ENCODE measurements at places on chromosomes 2 and 18.

GRCh38 chr2:12852135-12852534 lies 135.4 kb downstream of the TRIB2 start:
- no peak for DNase-seq

DNA sequence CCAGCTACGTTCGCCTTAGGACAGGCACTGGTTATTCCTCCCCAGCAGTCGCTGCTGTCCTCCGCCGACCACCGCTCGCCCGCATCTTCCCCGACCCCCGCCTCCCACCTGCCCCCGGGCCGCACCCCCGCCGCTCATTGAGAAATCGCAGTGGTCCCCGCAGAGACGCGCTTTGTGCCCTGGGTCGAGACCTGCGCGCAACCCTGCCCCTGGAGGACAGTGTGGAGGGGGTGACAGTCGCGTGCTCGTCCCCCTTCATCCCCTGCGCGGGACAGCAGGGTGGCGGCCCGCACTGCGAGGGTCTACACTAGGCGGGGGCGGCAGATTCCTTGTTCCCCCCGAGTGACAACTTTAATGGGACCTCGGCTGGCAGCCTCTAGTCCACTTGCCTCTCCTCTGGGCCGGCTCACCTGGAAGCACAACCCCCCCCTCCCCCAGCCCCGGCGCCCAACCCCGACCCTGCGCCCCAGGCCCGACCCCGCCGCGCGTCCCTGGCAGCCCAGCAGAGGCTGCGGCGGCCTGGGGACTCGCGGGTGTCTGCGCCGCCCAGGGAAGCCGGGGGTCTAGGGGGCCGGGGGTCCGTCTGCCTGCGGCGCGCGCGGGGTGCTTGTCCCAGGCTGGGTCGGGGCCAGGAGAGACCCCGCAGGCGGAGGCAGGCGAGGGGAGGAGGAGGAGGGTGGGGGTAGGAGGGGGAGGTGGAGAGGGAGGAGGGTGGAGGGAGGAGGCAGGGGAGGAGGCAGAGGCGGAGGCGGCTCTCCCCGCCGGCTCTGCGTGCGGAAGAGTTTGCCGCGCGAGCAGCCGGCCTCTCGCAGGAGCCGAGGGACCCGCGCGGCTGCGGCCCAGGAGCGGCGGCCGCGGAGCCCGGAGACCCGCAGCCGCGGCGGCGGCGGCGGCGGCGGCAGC lies at the start of gene NPAS2:
Gene NPAS2 (plus strand): TSS at position 770 of the 903 bp plus-strand sequence. CDS start 84,616 bp downstream, outside the sequence.
- DNase-seq = no peak

DNA sequence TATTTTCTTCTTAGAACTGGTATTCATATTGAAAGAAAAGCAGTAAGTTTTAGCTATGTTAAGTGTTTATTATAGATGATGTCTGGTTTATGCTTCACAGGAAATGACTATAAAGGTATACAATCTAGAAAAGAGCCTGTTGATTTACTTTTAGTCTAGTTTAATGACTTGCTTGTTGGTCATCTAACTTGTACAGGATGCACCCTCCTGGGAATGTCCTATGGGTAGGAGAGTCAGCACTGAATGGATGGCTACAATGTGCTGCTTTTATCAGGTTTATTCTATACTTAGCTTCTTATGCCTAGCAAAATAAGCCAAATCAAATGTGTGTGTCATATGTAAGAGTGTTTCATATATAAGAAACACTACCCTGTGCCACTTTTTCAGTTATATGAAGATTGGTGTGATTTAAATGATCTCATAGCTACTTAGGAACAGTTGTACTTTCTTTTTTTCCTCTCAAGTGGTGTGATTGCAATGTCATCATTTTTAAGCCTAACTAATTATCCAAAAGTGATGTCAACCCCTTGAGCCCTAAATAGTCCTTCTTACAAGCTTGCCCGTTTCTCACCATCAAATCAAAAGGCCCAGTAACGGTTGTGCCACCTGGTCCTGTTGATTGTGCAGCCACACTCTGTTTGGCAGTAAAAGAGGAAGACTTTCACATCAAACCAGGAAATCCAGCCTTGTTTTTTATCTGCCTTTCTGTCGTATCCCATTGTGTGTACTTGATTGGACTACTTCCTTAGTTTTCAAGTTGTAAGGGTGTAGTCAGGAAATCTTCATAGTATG lies 176.0 kb downstream of the DIS3L2 start:
- no peak for DNase-seq

- DNase-seq = no peak
Measured at GRCh38 chr2:232927793-232928550, 57.9 kb downstream of the SNORC start.

- DNase-seq = no peak
Measured at GRCh38 chr2:11147263-11147662, 8.0 kb upstream of the SLC66A3 start.

DNA sequence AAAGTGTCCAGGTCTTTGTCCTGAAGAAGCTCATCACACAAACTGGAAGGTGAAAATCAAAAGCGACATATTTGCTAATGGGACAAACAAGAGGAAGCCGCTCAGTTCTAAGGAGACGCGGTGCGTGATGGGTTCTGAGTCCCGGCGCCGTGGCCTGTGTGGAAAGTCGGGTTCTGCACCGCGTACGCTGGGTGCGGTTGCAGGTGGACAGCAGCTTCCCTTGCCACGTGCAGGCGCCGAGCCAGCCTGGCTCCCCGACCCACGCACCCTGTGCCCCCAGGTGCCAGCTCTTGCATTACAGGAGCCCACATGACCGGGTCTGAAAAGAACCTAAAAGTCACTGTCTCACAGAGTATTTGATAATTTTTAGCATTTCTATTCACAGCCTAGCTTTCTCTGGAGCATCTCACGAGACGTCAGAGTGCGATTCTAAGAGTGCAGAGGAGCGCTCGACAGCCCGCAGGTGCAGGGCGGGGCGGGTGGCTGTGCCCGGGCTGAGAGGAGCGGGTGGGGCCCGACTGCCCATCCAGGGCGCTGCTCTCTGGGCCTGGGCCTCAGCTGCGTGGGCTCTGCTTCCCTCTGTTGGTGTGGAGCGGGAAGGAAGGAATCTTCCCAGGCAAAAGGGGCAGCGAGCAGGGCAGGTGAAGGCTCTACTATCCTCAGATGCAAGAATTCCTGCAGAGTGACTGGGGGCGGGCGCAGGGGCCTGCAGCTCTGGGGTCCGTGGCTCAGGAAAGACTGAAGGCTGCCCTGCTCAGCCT lies 39.4 kb downstream of the MYT1L start:
- no peak for DNase-seq

DNA sequence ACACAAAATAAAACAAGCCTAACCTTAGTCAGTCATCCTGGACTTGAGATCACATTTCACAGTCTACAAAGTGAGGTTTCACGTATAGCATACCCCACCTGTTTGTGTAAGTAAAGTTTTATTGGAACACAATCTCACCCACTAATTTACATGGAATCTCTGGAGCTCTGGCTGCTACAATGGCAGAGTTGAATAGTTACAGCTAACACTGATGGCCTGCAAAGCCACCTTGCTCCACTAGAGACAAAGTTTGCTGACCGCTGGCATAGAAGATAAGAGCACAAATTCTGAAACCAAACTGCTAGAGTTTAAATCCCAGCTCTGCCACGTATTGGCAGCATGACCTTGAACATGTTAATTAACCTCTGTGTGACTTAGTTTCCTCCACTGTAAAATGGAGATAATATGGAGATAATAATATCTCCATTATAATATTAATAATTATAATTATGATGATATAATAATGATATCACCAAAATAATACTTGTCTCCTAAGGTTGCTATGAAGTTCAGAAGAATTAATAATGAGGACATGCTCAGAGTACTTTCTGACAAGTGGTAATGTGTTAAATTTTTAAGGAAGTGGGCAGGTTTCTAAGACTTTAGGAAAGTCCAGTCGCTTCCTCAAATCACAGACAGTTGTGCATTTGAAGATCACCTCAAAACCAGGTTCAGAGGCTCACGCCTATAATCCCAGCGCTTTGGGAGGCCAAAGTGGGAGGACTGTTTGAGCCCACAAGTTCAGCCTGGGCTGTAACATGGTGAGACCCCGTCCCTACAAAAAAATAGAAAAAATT lies 204.6 kb downstream of the SH3RF3 start:
- no peak for DNase-seq

DNA sequence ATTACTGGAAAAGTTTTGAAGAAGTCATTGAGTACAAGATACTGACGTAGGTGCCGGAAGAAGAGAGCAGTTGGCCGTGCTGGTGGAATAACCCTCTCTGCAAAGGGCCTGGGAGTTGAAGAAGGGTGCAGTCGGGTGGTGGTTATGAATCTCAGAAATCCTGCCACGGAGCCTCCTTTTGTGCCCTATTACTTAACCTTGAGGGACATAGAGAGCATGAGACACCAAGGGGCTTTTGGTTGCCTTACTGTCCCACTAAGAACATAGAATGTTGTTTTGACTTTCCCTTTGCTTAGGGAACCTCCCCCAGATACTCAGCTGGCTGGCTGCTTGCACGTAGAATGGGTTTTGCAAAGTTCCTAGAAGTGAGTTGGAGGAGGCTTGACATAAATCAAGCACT lies 1.3 kb upstream of the CD28 start:
- DNase-seq = no peak

DNA sequence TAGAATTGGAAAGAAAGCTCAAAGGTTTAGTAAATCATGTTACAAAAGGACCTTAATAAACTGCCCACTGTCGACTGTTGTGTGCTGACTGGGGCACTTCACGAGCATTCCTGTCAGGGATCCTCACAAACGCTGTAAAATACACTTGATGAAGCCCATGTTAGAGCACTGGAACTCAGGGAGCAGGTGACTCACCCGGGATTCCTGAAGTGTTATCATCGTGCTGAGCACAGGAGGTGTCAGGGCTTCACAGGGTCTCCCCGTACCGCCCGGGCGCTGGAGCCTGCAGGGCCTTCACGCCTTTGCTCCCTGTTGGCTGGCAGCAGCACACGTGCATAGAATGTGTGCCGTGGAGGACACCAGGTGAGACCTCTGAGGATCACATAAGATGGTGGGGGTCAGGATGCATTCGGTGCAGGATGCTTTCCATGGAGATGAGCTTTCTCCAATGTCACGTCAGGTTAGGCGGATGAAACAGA lies 187.3 kb downstream of the SNTG2 start:
- DNase-seq = no peak

- no peak for DNase-seq
Measured at GRCh38 chr2:158918452-158918851, 50.0 kb upstream of the TANC1 start.

- no peak for DNase-seq
Measured at GRCh38 chr2:234690569-234691213, 193.8 kb upstream of the ARL4C start.

DNA sequence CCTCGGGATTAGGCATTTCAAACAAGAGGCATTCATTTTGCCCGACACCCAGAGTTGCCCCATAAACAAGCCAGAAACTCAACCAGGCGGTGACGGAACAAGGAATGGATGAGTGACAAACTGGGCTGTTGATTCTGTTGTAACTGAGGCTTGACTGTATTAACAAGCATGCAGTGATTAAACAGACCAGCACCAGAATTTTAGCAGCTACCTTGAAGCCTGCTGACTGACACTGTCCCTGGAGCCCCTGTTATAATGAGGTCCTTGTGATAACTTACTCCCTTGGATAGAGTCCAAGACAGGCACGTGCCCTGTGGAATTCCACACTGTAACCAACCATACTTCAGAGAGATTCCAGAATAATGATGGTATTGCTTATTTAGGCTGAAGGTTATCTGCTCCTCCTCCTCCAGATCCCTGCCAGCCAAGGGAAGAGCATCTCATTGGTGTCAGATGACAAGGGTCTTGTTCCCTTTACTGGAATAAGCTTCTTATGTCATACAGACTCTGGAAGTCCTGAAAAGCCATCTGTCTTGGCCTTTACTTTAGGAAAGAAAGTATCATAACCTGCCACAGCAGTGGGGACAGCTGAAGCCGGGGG lies 97.1 kb upstream of the RMDN2 start:
- DNase-seq = no peak

GRCh38 chr2:136505462-136505861 lies 259.9 kb upstream of the THSD7B start:
- no peak for DNase-seq

Measured in esophagus squamous epithelium (tissue), 5 donors.